ENCODE measurements at places on chromosomes 2 and 18. TPM values are rescaled to one million over a fixed set of nuclear protein-coding genes. Genes with fewer than 3 reads are reported as not detected.

- H3K36me3 ChIP-seq: no peaks in the 10 kb centered on the region
- H3K27me3 ChIP-seq: peaks cover 64% of the 10 kb centered on the region
- peak; percentile 21 for DNase-seq
- no peak overlapping the region for H3K27ac ChIP-seq
- H3K4me3 ChIP-seq: peak overlapping the region; percentile 54
- peaks cover 10% of the 10 kb centered on the region for H3K4me1 ChIP-seq
Measured at GRCh38 chr18:61333746-61334490, 688 bp downstream of the CDH20 start.

DNA sequence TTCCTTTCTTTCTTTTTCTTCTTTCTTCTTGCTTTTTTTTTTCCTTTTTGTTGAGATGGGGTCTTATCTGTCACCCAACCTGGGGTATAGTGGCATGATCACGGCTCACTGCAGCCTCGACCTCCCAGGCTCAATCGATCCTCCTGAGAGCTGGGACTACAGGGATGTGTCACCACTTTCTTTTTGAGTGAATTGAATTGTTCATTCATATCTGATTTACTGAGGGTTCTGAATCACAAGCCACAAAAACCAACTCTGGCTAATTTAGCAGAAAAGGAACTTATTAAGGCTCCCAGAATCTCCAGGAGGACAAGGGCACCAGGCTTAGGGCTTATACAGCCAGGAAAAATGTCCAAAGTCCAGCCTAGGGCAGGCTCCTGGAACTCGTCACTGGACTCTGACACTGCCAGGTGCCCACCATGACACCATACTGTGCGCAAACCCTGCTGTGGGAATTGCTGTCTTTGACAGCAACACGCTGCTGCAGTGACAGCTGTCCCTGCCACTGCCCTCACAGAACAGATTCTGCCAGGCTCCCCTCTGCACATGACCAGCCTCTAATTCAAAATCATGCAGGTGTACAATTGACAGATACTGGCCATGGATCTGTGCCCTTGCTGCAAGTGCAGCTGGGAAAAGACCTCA lies 42.9 kb upstream of the EML6 start:
- H3K4me3 ChIP-seq: no peak overlapping the region
- no peak overlapping the region for H3K27ac ChIP-seq
- H3K4me1 ChIP-seq: no peaks in the 10 kb centered on the region
- H3K36me3 ChIP-seq: no peaks in the 10 kb centered on the region
- DNase-seq: no peak

GRCh38 chr2:7206111-7206810 lies 289.0 kb downstream of the RNF144A start:
- H3K27ac ChIP-seq: no peak overlapping the region
- no peak for DNase-seq
- no peaks in the 10 kb centered on the region for H3K4me1 ChIP-seq
- H3K36me3 ChIP-seq: no peaks in the 10 kb centered on the region

GRCh38 chr2:131413148-131413747 lies 49.3 kb upstream of the RAB6D start:
- H3K36me3 ChIP-seq: no peaks in the 10 kb centered on the region
- H3K4me1 ChIP-seq: no peaks in the 10 kb centered on the region
- no peaks in the 10 kb centered on the region for H3K27me3 ChIP-seq
- no peak overlapping the region for H3K27ac ChIP-seq

- DNase-seq: no peak
- no peak overlapping the region for H3K4me3 ChIP-seq
- H3K4me1 ChIP-seq: peaks cover 32% of the 10 kb centered on the region
- no peaks in the 10 kb centered on the region for H3K36me3 ChIP-seq
- H3K27me3 ChIP-seq: no peaks in the 10 kb centered on the region
- peak overlapping the region; percentile 97 for H3K27ac ChIP-seq
Measured at GRCh38 chr18:3625742-3626091, 175.7 kb downstream of the TGIF1 start.

GRCh38 chr2:73111073-73112025 lies 1.4 kb downstream of the RAB11FIP5 start:
- peak overlapping the region; percentile 100 for H3K4me3 ChIP-seq
- DNase-seq: peak; percentile 65
- H3K27me3 ChIP-seq: no peaks in the 10 kb centered on the region
- no peaks in the 10 kb centered on the region for H3K36me3 ChIP-seq
- peak overlapping the region; percentile 99 for H3K27ac ChIP-seq
- peaks cover 23% of the 10 kb centered on the region for H3K4me1 ChIP-seq

DNA sequence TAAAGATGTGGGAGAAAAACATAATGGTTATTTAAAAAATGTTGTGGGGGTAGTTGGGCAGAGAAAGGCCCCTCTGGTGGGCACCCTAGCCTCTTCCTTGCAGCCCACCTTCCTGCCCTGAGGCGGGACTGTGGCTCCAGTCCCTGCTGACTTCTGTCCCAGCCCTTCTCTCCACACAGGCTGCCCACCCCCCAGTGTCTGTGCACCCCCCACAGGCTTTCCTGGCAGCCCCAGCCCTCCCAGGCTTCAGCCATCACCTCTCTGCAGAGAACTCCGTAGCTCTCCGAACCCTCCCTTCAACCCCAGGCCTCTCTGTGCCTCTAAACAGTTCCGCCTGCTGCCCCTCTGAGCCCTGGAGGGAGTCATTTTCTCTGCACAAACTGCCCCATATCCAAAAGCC lies 75.4 kb downstream of the DYSF start:
- H3K27me3 ChIP-seq: peaks cover 4% of the 10 kb centered on the region
- no peak overlapping the region for H3K27ac ChIP-seq
- H3K4me3 ChIP-seq: no peak overlapping the region
- no peaks in the 10 kb centered on the region for H3K36me3 ChIP-seq

DNA sequence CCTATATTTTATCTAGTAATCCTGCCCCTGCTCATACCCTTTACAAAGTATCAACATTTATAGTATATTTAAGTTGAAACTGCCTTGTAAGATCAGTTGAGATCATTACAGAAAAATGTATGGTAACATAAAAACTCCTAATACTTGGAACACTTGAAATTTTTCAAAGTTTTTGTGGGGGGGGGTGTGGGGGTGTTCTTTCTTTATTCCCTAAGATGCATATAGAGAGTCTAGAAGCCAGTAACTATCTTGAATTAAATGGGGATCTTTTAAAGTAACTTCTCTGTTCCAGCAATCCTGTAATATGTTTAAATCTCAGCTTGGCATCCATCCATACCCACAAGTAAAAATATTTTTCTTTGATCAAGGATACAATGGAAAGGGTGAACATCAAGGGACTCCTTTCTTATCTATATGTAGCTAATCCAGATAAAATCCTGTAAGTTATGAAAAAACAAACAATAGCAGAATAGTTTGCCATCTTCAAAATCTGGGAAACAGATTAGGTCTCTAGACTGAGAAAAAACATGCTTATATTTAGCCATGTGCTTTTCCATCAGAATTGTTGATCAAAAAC lies 455.3 kb downstream of the MEIS1 start:
- H3K36me3 ChIP-seq: no peaks in the 10 kb centered on the region
- no peak overlapping the region for H3K4me3 ChIP-seq
- H3K4me1 ChIP-seq: peaks cover 5% of the 10 kb centered on the region
- no peaks in the 10 kb centered on the region for H3K27me3 ChIP-seq
- no peak for DNase-seq
- H3K27ac ChIP-seq: peak overlapping the region; percentile 78

DNA sequence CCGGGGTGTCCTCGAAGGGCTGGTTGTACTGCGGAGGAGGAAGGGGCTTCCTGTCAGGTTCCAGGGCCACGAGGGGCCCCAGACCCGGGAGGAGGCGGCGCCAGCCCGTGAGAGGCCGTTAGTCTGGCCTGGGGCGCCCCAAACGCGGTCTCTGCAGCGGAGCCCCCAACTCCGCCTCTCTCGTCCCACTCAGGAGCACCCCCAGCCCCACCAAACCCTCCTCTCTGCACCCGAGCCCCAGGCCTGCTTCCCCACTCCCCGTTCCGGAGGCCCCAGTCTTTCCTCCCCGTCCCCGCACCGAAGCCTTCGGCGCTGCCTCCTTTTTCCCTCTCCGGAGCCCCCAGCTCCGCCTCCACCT lies 473 bp downstream of the HJURP start:
- H3K36me3 ChIP-seq: no peaks in the 10 kb centered on the region
- no peaks in the 10 kb centered on the region for H3K27me3 ChIP-seq
- no peak for DNase-seq

DNA sequence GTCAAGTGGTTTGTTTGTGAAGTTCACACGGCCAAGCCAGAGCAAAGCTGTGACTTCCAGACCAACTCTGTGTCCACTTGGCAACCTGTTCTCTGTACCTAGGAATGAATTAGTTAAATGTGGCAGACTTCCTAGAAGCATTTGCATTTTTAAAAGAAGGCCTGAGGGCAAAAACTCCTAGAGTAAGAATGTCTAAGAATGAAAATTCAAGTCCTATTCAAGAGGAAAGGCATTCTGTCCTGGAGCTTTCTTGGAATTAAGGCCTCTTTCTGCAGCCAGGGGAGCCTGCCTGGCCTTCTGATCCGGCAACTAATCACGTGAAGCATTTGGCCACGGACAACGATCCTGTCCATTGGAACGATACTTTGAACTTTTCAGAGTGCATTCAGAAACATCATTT lies 155.0 kb downstream of the SETBP1 start:
- H3K4me1 ChIP-seq: peaks cover 36% of the 10 kb centered on the region
- DNase-seq: no peak
- H3K27ac ChIP-seq: peak overlapping the region; percentile 31
- H3K27me3 ChIP-seq: no peaks in the 10 kb centered on the region

GRCh38 chr18:13608791-13609532 lies 117.4 kb downstream of the FAM210A start:
- H3K4me3 ChIP-seq: no peak overlapping the region
- no peak overlapping the region for H3K27ac ChIP-seq
- H3K4me1 ChIP-seq: peaks cover 34% of the 10 kb centered on the region

GRCh38 chr2:19425419-19425818 lies 67.0 kb upstream of the OSR1 start:
- H3K27me3 ChIP-seq: no peaks in the 10 kb centered on the region
- no peak overlapping the region for H3K4me3 ChIP-seq
- no peak for DNase-seq
- H3K27ac ChIP-seq: no peak overlapping the region
- no peaks in the 10 kb centered on the region for H3K36me3 ChIP-seq

The OSBPL6 gene
- total RNA-seq: 3.0 TPM

The MDH1 gene
- 288 TPM for total RNA-seq

The DSG4 gene
- 0.12 TPM for total RNA-seq

The LCT gene
- total RNA-seq: 3.2 TPM

The CNDP1 gene
- not detected for total RNA-seq

The TWIST2 gene
- total RNA-seq: 19.7 TPM

The C2orf66 gene
- not detected for total RNA-seq

The ARHGAP25 gene
- total RNA-seq: not detected

The LYPD6B gene
- total RNA-seq: 13.3 TPM

The G6PC2 gene
- total RNA-seq: not detected

All from hepatocyte (in vitro differentiated cells).